Renal cortex interstitium (tissue), 15 donors: ENCODE measurements at places on chromosomes 5 and 9. TPM values are rescaled to one million over a fixed set of nuclear protein-coding genes. Genes with fewer than 3 reads are reported as not detected.
A peak's percentile ranks its signal among the peaks of the same experiment; 100 is the strongest.

- no peak for DNase-seq
Measured at GRCh38 chr5:100595152-100595811, 60.1 kb downstream of the FAM174A start.

DNA sequence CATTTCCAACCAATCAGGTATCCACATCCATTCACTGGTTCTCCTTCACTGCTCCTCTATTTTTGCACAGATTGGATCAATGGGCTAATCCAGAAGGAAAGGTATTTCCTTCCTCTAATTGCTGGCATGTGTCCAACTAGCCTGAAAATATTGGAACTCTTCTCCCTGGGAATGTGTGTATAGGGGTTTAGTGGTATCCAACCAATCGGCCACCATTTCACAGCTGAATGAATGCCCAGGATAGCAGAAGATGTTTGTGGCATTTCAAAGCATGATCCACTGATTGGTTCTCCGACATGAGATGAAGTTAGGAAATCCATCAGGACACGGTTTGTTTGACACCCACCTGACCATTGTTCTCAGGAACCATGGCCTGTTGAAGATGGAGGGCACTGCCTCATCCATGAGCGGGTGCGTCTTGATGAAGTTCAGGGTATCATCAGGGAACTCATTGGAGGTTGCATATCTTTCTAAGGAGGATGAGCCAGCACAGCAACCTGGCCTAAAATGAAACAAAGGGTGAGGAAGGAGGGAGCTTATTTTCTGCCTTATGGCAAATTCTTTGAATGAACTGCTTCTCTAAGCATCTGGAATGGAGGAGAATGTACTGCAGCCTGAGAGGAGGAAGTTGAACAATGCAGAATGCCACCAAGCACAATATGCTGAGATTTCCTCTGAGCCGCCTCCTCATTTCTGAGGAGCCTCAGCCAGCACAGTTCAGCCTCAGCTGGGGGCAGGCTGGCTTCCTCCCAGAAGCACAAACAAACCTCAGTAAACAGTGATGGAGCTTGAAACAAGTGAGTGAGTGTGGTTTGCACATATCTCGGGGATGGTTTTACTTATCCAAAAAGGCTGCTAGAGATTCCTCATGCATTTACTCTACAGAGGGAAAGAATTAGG lies 94.6 kb downstream of the SEMA6A start:
- no peak for DNase-seq

DNA sequence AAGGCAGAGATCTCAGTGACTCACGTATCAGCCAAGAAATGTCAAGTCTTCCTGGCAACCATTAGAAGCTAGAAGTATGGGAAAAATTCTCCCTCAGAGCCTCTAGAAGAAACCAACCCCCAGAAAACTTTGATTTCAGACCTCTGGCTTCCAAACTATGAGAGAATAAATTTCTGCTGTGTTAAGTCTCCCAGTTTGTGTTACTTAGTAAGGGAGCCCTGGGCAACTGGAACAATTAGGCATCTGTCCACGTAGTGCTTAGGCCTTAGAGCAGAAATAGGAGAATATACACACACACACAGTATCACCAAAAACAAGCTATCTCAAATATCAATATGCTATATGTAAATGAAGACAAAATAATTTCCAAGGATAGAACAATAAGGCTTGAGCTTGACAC lies 894.8 kb upstream of the CDH10 start:
- no peak for DNase-seq

- no peak for DNase-seq
Measured at GRCh38 chr9:123049589-123050222, 16.2 kb downstream of the GPR21 start.

DNA sequence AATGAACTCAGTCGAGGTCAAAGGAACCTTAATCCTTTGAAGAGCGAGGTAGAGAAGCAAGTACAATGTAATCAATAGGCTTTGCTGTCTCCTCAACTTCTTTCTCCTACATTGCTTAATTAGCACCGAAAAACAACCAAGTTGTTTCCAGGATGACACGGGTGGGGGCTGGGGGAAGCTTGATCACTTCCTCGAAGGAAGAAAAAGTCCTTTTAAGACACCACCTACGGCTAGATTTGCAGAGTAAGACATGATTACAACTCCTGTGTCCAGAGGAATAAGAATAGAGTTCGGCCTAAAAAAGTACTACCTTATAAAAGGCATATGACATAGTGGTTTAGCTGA lies 811 bp upstream of the ARRDC3 start:
- DNase-seq: peak; percentile 36

DNA sequence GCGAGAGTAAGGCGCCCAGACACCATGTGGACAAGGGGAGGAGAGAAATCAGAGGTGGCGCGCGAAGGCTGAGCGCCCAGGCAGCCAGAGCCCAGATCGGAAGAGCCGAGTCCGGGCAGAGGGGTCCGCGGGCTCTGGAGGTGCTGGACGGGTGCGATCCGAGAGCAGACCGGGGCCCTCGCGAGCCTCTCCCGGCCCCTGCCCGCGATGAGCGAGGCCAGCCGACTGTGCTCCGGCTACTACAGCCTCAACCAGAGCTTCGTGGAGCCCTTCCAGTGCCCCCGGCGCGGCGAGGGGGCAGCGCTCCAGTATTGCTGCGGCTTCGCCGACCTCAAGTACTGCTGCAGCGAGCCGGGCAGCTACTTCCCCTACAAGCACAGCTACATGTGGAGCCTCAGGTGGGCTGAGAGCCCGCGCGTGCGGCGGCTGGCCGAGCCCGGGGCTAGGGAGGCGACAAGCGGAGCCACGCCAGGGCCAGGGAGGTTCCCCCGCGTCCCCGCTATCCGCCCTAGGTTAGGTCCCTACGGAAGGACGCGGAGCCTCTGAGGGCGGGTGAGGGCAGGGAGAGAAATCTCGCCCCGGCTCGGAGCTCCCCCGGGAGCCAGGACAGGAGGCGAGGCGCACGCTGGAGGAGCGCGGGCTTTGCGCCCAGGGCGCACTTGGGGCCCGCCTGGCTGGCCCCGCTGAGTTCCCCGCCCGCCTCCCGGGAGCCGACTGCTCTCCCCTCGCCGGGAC lies at the start of gene SHISAL2B:
SHISAL2B (plus strand) TSS at position 87 of the 735 bp plus-strand sequence; CDS start at position 208, 121 bp downstream.
- no peak for DNase-seq

DNA sequence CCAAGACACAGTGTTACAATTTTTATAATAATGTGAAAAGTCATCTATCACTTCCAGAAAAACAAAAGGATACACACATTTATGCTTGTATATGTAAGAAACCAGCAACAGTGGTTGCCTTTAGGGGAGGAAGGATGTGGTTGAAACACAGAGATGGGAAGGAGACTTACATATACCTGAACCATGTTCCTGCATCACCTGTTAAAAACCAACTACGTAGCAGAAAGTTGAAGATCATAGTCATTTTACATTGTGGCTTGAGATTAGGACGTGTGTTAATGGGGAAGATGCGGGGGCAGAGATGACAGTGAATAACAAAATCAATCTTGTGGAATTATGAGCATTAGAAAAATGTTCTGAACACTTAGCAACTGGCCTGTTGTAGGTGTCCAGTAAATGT lies 307.3 kb downstream of the MLLT3 start:
- no peak for DNase-seq

GRCh38 chr5:105054406-105054805 lies 1491.8 kb upstream of the NUDT12 start:
- no peak for DNase-seq

DNA sequence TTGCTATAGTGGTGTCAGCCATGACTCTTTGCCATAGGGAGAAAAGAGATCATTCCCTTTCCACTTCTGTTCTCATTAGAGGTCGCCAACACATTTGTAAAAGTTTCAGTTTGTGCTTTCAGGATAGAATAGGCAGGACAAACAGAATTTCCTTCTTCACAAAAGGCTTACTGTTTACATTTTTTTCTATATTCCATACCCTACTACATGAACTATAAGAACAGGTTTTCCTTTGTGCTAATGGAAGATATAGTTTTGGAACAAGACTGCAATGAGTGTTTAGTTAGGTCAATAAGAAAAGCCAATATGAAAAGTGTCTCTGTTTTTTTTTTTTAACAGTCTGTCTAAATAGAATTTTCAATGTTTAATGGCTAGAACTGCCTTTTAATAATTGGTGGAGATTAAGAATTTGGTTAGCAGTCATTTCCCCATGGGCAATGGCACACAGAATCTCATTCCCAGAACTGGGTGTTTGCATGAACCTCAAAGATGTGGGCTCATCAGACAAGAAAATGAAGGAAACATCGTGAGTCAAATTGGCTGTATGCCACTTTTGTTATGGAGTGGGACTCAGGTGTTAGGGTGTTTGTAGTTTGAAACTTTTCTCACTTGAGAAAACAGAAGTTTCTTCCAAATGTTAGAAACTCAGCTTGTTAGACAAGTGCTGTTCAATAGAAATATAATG lies 75.2 kb upstream of the PRLR start:
- no peak for DNase-seq

GRCh38 chr9:92385477-92385876 lies 18.9 kb downstream of the OGN start:
- DNase-seq: no peak

- no peak for DNase-seq
Measured at GRCh38 chr9:117153021-117153420, 261.8 kb downstream of the ASTN2 start.

DNA sequence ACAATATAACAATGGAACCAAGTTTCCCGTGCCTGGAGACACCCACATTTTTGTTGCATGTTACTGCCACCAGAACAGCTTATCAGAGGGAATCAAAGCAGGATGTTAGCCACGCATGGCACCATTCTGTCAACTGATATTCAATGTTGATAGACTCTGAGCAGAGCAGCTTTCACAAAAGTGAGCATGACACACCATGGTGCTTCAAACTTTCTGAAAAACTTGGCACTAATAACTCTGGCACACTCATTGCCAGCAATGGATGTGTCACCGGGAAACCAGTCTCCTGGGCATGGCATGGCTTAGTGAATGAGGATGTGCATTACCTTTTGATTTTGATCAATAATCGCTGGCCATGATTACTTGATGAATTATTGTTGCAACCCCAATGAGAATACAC lies 19.7 kb downstream of the NIPSNAP3B start:
- DNase-seq: no peak

DNA sequence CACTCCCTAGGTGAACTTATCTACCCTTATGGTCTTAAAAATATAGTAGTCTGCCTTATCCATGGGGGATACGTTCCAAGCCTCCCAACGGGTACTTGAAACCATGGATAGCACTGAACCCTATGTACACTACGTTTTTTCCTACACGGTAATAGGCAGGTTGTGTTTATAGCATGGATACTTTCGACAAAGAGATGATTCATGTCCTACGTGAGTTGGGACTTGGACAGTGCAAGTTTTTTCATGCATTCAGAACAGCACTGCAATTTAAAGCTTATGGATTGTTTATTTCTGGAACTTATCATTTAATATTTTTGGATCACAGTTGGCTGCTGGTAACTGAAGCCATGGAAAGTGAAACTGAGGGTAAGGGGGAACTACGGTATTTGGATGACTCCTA lies 88.1 kb downstream of the CNTLN start:
- no peak for DNase-seq

GRCh38 chr9:37197158-37198038 lies 77.0 kb downstream of the ZCCHC7 start:
- DNase-seq: no peak

DNA sequence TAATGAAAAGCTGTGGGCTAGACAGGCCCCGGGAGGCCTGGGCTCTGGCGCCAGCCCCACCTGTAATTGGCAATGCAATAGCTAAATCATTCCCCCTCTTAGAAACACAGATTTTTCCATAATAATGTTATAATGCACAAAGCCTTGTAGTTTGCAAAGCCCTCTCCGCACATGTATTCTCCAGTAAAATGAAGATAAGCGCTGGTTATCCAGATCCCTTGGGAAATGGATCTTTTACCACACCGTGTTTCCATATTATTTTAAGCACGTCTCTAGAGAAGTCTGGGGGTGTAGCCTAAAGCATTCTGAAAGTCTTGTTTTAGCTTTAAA lies 1.1 kb upstream of the APBA1 start:
- no peak for DNase-seq

GRCh38 chr5:94025788-94026473 lies 284.5 kb upstream of the POU5F2 start:
- no peak for DNase-seq

GRCh38 chr5:8580298-8580697 lies 711.4 kb downstream of the MTRR start:
- DNase-seq: no peak

GRCh38 chr9:90724880-90725279 lies 76.7 kb upstream of the SYK start:
- DNase-seq: no peak

GRCh38 chr5:99386406-99387077 lies 457.7 kb upstream of the CHD1 start:
- DNase-seq: no peak

DNA sequence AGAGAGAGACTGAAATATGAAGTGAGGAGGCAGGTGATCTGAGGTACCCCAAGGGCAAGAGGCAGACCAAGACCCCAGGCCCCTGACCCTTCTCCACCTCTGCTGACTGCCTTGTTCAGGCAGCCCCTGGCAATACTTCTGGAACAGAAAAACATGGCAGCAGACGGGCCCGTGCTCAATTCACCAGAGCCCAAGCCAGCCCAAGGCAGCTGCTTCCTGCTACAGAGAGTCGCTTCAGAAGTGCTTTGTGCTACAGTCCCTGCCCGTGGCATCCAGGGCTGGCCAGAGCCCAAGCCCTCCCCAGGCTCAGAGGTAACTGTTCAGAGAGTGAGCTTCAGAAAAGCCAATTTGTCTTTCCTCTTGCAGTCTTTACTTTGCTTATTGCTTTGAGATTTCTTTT lies 151.4 kb upstream of the FSTL4 start:
- no peak for DNase-seq

PCDHA10 gene
- 0.23 TPM for polyA plus RNA-seq

TNC gene
- 366 TPM for polyA plus RNA-seq

JAK2 gene
- polyA plus RNA-seq: 14.6 TPM

HNRNPK gene
- polyA plus RNA-seq: 909 TPM

CDO1 gene
- polyA plus RNA-seq: 32.2 TPM

DBN1 gene
- 239 TPM for polyA plus RNA-seq

DDX4 gene
- not detected for polyA plus RNA-seq
